ENCODE measurements at places on chromosomes 6 and 20.

- DNase-seq: no peak
Observed at GRCh38 chr6:15269011-15269410, 23.1 kb downstream of the JARID2 start.

DNA sequence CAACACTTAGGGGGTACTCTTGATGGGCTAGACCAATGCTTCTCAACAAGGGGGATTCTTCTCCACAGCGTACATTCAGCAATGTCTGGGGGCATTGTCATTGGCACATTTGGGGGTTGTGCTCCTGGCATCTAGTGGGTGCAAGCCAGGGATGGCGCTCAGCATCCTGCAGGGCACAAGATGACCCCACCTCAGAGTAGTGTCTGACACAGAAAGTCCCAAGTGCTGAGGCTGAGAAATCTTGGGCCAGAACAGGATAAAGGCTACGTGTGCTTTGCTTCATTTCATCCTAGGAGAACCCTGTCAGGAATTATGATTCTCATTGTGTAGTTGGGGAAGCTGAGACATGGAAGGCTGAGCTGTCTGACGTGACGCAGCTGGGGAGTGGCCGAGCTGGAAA lies 298.6 kb downstream of the CDH26 start:
- DNase-seq: no peak

GRCh38 chr20:17453592-17453991 lies 77.6 kb downstream of the BFSP1 start:
- DNase-seq: no peak

GRCh38 chr6:166970091-166970490 lies 13.7 kb upstream of the RNASET2 start:
- no peak for DNase-seq

GRCh38 chr20:10519361-10520046 lies 84.4 kb downstream of the SLX4IP start:
- no peak for DNase-seq

DNA sequence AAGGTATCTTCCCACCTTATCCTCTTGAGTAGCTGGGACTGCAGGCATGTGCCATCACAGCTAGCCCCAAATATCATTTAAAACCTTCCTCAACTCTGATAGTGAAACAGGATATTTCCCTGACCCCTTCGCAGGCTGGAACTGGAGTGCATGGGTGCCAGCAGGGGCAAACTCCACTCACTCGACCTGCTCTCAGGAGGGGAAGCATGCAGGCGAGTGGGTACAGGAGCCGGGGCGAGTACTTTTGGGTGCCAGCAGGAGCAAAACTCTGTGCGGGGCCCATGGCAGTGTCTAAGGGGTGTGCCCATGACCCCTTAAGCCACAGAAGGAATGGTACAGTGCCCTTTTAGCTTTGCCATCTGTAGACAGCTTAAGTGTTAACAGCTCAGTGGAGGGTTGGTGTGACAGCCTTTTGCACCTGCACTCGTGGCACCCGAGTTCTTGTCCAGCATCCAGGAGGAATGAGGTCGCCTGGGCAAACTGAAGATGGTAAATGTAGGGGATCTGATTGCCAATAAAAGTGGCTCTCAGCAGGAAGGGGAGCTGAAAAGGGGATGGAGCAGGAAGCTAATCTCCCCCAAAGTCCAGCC lies 155.1 kb downstream of the CDK19 start:
- DNase-seq: no peak

DNA sequence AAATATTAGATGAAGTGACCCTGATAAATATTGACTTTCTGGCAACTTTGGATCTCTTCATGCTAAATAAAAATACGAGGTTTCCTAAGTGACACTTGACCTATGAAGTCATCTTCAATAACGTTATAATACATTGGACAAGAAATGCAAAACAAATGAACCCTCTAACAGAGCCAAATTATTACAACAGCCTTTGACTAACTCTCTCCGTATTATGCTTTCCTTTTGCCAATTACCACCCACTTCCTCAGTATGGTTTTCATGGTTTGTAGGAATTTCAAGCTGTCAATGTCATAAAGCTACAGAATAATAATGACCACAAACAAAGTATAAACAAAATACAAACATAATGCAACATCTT lies 210.5 kb downstream of the MOXD1 start:
- no peak for DNase-seq

DNA sequence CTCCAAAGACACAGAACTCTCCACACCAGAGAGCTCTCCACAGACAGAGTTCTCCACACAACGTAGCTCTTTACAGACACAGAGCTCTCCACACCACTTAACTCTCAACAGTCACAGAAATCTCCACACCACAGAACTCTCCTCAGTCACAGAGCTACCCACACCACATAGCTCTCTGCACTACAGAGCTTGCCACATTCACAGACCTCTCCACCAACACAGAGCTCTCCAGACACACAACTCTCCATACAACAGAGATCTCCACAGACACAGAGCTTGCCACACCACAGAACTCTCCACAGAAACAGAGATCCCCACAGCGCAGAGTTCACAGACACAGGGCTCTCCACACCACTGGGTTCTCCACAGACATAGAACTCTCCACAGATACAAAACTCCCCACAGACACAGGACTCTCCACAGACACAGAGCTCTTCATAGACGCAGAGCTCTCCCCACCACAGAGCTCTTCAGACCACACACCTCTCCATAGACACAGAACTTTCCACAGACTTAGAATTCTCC lies 52.5 kb downstream of the ERMARD start:
- DNase-seq: no peak

DNA sequence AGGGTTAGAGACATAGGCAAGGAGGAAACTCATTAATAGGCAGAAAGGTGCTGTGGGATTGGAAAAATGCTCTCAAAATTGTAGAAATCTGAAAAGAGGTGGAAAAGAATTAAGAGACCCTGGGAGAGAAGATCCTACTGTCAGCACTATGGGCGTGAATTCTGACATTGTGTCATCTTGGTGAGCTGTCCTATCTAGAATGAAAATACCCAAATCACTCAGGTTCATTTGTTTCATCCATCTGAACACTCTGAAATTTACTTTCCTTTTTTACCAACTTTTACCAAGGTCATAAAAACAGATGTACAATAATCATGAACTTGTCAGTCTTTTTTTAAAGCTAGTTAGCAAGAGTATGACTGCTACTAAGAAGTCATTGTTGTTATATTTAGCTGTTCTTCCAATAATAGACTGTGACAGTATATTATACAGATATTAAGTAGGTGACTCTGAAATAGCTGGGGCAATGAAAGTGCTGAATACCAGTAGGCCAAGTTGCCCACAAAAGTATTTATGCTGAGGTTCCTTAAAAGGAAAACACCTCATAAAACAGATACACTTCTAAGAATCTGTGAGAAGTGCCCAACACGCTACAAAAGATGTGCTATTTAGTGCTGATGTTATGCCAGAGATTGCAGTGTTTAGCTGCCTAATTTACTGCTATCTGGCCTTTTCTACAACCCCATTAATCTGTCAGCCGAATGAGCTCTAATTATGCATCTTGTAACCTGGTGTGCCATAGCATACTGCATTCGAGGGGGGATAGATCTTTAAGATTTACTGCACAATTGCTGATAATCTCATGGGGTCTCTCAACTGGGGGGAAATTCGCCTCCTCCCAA lies 217.5 kb upstream of the SUPT3H start:
- DNase-seq: no peak

DNA sequence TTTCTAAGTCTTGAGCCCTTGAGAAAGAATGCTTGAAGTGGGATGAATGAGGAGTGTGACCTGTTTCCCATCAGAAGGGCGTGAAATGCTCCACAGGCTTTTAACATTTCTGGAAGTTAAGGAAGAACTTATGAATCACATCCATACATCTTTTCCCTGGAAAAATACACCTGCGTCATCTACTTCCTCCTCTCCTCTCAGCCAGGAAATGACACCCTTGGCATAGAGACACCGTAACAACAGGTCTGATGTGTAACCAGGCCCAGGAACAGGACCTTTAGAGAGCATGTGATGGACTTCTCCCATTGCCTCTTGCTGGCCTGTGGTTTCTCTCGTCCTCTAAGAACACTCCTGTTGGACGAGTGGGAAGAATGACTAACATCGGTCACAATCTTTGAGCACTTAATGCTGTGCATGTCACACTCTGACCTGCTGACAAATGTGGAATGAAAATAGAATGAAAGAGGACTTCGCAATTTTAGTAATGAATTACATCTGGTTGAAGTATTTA lies 28.5 kb upstream of the CITED2 start:
- no peak for DNase-seq

DNA sequence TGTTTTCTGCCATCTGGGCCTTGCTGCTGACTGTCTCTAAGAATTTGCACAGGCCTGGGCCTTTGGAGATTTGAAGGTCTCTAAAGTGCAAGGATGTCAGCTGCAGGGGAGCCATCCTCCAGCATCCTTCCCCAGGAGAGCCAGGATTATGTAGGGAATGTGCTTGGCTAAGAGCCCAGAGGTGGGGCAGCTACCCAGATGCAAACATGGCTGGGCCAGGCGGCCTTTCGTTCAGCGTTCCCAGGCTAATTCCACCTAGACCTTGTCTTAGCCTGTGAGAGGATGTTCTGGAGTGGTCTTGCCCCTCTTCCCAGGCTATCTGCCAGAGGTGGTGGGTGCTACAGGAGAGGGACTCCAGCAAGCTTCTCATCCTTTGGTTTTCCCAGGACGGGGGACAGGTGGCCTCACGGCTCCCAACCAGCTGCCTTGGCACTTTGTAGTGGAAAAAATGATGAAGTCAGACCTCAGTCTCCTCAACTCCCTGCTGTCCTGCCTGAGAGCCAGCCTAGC lies 7.7 kb upstream of the PTGIS start:
- no peak for DNase-seq

DNA sequence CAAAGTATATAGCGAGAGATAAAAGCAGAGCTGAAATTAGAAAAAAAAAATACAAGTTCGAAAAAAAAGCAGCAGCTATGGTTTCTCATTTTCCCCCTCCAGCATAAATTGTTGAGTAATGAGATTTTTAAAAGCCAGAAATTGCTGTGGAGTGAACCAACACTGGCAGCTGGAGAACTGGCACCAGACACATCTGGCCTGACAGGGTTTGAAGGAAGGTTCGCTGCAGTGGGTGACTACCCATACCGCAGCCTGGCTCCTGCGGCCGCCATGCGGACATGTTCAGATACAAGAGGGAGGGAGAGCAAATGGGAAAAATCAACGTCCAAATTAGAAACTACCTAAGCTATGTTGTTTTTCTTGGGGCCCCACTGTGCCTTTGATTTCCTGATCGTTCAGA lies 3.3 kb downstream of the APCDD1L start:
- DNase-seq: no peak

- peak; percentile 14 for DNase-seq
Observed at GRCh38 chr6:127266892-127267645, 405 bp downstream of the RNF146 start.

DNA sequence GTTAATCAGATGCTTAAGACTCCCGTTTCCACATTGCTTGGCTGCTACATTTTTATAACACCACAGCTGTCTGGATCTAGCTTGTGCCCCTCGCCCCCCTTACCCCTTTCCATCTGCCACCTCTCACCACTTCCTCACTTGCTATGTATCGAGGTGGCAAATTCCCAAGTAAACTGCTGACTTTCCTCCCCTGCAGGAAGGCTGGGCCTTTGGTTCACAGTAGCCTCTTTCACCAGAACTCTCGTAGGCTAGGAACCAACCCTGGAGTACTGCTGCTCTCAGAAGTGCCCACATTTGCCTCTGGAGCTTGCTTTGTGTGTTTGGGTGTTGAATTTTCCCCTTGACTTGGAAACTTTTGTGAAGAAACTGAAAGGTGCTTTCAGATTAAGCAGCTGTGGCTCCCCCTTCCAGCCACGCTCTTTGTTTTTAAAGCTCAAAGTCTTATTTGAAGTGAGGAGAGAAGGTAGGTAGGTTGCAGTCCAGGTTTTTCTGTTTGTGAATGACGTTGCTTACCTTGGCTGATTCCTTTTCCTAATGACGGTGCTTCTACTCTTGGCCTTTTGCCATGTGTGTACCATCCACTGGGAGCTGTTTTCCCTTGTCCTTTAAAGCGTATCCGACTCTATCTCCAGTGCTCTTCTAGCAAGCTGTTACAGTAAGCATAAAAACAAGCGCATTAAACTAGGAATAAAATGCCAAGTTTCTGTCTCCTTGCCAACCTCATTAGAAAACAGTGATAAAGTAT lies 90.4 kb downstream of the CARMIL1 start:
- DNase-seq: no peak

DNA sequence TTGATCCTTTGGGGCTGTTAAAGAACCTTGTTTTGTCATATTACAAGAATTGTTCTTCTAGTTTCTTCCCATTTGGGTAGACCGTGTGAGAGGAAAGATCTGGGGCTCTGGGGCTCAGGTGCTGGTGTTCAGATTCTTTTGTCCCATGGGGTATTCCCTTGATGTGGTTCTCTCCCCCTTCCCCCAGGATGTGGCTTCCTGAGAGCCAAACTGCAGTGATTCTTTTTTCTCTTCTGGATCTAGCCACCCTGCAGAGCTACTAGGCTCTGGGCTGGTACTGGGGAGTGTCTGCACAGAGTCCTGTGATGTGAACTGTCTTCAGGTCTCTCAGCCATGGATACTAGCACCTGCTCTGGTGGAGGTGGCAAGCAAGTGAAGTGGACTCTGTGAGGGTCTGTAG lies 480.5 kb upstream of the MAN1A1 start:
- DNase-seq: no peak

DNA sequence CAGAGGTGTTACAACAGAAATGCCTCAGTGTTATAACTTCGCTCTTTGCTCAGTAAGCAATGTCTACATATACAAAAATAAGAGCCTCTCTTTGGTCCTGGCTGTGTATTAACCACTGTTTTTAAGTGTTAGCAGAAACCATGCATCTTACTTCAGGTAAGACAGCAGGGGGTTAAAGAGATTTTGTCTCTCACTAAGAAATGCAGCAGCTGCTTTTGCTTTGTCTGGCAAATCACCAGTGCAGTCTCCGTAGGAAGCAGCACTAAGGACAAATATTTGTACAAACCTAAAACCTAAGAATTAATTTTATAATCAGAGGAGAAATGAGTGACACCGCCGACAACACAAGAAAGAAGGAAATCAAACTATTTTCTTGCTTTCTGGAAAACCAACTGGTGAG lies 758 bp downstream of the SMIM28 start:
- no peak for DNase-seq

GRCh38 chr20:38827770-38828281 lies 22.3 kb downstream of the PPP1R16B start:
- no peak for DNase-seq

GRCh38 chr20:25277051-25277801 lies 29.3 kb downstream of the PYGB start:
- DNase-seq: no peak

DNA sequence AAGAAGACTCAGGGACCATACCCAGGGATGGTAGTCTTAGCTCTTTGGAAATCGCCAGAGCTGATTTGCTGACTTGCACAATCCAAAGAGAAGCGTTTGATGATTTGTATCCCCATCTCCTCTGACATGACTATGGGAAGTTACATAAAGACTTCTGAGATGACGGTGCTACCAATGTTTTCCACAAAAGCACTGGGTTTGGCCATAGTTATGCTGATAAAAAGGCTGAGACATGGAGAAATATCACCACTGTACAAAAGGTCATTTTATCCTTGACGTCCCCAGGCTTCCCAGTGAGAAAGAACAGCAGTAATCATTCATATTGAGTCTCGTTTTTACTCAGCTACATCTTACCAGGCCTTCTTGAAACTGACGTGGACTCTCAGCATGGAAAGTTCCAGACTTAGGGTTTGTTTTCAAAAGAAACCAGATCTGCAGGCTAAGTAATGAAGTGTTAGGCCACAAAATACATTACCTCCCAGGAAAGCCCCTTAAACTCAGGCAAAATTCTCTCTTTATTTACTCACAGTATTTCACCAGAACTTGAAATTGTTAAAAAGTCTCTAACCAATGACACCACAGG lies 370.3 kb upstream of the JARID2 start:
- no peak for DNase-seq

All from effector CD8-positive, alpha-beta T cell (primary cell).